Activated CD8-positive, alpha-beta T cell treated with anti-CD3 and anti-CD28 coated beads for 36 hours (primary cell): ENCODE measurements at places on chromosomes 3 and 15. TPM values are rescaled to one million over a fixed set of nuclear protein-coding genes. Genes with fewer than 3 reads are reported as not detected.

DNA sequence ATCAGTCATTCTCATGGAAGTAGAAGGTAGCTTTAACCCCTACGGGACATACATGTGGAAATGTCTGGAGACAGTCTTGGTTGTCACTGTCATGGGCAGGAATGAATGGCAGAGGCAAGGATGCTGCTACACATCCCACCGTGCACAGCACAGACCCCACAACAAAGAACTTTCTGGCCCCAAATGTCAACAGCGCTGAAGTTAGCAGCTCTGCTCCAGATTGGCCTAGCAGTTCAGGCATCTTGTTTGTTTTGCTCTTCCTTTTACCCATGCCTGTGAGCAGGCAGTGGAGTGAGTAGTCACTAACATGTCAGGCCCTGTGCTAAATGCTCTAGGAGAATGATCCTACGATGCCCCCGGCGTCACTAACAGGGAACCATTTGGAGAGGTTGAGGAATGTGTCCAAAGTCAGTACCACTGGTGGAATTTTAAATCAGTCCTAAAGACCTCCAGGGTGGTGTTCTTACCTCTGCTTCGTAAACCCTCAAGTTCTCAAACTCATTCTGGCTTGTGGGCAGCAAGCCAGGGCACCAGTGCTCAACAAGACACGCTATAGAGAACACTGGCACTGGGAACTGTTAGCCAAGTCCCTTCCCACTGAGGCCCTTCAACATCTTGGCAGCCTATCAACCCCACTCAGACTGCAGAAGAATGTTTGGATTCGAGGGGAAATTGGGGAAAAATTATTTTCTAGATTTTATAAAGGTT lies 142.2 kb downstream of the FOXP1 start:
- peak; percentile 43 for DNase-seq

DNA sequence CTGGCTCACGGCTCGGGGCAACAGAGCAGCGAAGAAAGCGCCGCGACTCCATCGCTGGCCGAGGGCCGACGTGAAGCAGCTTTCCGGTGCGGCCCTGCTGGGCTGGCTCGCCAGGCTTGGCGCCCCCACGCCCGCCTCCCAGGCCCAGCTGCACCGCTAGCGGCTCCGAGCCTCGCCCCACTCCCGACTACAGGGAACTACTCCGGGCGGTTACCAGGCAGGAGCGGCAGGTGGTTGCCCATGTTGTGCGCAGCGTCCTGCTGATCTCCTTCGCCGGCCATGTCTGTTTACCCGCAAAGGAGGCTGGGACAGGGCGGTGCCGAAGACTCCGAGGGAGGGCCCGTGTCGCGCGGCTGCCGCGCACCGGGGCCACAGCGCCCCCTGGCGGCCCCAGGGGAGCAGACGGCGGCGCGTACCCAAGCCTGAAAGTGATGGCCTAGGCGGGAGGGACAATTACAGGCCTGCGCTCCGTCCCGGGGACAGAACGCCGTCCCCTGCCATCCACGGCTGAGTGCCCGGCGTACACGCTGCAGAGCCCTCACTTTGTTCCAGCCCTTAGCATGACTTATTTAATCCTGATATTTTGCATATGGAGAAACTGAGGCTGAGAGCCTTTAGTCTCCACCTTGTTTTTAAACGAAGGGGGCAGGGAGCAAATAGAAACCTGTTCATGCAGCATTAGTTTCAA lies at the start of gene CRBN:
Gene CRBN, minus strand, starts transcription at position 285 of the 688 bp plus-strand sequence. Its CDS starts 4 bp downstream, at position 281.
- DNase-seq, result peak; percentile 90

DNA sequence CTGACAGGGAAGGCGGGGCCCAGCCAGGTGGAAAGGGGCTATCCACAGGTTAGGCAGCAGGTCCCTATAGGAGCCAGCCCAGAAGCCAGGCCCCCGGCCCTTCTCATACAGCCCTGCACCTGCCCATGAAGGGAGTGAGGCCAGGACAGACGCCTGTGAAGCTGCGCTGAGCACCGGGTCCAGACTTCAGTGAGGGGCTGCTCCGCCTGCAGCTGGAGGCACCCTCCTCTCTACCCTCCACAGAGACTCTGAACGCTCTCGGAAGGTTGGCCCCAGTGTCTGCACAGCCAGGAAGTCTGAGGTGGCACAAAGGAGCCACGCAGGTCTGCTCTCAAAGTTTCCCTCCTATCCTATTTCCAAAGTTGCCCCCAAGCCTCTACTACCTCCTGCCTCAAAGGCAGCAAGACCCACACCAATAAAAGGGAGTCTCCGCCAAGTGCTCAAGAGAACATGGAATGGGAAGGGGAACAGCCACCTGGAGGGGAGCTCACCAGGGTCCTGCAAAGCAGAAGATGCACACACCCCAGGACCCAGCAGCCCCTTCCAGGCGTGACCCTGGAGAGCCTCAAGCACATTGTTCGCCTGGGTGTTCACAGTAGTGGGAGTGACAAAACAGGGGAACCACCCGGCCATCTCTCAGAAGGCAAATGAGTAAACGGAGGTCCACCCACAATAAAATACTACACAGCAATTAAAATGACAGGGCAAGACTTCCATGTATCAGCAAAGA lies 19.5 kb downstream of the XXYLT1 start:
- DNase-seq, result peak; percentile 70

DNA sequence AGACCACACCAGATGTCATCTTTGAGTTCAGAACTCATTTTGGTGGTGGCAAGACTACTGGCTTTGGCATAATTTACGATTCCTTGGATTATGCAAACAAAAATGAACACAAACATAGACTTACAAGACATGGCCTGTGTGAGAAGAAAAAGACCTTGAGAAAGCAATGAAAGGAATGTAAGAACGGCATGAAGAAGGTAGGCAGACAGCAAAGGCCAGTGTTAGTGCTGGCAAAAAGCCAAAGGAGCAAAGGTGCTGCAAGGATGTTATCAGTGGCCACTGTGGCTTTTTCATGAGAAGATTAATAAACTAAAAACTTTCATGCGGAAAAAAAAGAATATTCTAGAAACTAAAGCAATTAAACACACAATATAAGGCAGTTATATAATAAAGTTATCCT lies 21.9 kb downstream of the AAGAB start:
- no peak for DNase-seq

DNA sequence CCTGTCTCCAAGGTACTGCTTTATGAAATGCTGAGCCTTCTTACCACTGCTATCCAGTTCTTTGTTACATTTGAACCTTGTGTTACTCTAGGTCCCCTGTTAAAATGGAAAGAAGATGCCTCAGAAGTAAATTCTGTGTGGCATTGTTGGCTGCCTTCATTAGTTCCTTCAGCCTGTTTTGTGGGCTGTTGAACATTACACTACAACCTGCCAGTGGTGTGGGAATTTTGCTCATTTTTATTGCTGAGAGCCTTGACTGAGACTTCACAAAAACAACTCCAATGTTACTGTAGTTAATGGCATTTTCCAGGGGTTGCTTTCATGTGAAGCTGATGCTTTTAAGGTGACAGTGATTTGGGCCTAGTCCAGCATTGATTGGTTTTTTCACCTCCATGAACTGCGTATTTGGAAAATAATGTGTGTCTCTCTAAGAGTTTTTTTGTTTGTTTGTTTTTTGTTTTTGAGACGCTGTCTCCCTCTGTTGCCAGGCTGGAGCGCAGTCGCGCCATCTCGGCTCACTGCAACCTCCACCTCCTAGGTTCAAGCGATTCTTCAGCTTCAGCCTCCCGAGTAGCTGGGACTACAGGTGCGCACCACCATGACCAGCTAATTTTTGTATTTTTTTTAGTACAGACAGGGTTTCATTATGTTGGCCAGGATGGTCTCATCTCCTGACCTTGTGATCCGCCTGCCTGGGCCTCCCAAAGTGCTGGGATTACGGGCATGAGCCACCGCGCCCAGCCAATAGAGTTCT lies 4.3 kb downstream of the MAPK6 start:
- DNase-seq, result no peak

- DNase-seq, result no peak
Observed at GRCh38 chr15:80787316-80787715, 8.1 kb downstream of the CEMIP start.

- no peak for DNase-seq
Observed at GRCh38 chr15:43789409-43789808, 2.7 kb upstream of the SERF2 start.

EPHB3 gene
- not detected for total RNA-seq

DAZL gene
- not detected for total RNA-seq

PAK6 gene
- total RNA-seq, result 0.83 TPM
